WTC11 (cell line): ENCODE measurements at places on chromosomes 6 and 20.

DNA sequence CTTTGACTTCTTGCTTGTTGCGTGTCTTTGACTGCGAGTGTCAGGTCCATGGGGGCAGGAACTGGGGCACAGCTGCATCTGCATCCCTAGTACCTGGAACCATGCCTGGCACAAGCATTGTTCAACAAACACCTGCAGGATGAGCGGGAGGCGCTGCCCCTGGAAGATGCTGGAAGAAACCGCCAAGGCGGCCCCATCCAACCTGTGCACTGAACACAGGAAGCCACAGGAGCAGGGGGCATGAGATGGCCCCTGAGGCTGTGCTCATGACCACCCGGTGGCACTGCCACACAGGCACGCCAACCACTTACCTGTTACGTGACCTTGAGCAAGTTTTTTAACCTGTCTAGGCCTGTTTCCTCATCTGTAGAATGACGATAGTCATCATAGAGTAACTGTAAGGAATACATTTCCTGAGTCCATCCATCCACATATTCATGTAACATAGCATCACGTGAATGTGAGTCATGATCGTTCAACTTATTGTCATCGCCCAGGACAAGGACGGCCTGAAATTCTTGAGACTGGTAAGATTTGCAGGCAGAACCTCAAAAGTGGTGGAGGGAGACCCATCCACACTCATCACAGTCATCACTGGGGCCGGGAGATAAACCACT is 374.2 kb downstream of the PREX1 start:
- DNase-seq = no peak

DNA sequence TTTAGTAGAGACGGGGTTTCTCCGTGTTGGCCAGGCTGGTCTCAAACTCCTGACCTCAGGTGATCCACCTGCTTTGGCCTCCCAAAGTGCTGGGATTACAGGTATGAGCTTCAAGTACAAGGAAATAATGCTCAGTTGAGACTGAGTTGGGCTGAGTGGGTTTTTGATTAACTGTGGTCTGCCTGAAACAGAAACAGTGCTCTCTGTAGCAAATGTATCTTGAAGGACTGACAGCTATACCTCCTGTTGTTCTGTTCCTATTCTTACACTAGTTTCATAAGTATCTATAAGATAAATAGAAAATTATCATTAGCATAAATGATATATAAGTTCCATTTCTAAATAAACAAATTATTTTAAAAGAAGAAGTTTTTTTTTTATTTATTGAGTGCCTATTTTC is 142.8 kb upstream of the PTPRK start:
- no peak for DNase-seq

DNA sequence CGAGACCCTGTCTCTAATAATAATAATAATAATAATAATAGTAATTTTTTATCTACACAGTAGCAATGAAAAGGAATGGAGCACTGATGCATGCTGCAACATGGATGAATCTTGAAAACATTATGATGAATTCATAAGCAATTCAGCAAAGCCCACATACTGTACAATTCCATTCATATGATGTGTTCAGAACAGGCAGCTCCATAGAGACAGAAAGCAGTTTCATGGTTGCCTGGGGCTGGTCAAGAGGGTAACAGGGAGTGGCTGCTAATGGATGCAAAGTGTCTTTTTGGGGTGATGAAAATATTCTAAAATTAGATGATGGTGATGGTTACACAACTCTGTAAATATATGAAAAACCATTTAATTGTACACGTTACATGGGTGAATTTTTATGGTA is 43.6 kb downstream of the SLC24A3 start:
- DNase-seq = no peak

DNA sequence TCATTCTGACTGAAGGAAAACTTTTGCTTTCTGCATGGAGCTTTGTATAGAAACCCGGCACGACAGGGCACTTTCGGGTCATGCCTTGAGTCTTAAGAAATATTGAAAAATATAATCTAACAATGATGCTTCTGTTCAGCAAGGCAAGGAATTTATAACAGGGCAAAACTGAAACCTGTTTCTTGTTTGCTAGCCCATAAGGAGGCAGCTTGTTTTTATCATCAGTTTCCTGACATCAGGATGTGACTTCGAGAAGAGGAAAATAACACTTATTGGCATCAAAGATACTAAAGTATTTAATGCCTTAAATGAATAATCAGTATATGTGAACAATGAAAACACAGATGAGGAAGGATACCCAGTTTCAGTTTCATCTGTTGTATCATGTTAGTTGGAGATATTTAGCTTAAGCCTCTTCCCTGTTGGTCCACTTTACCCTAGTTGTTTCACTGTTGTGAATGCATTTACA is 146.5 kb downstream of the CDKAL1 start:
- DNase-seq = no peak

- peak; percentile 83 for DNase-seq
Measured at GRCh38 chr6:40545954-40546353, 41.2 kb downstream of the LRFN2 start.

DNA sequence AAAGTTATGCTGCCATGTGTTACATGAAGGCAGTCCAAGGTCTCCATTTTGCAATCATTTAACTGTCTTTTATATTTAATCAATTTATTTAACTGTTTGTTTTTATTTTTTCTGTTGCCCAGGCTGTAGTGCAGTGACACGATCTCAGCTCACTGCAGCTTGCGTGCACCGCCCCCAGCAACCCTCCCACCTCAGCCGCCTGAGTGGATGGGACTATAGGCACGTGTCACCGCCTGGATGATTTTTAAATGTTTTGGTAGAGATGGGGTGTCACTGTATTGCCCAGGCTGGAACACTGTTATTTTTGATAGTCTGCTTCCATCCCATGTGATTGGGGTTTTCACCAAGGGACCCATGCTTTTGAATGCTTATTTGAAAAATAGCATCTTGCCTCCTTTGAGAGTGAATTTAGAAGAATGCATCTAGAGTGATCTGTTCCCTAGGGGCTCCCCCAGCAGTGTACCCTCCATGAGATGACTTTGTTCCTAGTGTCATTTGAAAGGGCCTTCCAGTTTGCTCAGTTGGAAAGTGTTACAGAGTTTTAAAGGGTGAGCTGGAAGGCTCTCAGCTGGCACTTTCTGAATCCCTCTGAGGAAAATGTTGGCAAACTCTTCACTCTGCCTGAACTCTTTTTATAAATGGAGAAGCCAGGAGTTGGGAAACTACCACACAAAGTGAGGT is 143.4 kb downstream of the JARID2 start:
- DNase-seq = no peak

- no peak for DNase-seq
Measured at GRCh38 chr6:70592391-70593117, 25.8 kb downstream of the SDHAF4 start.

DNA sequence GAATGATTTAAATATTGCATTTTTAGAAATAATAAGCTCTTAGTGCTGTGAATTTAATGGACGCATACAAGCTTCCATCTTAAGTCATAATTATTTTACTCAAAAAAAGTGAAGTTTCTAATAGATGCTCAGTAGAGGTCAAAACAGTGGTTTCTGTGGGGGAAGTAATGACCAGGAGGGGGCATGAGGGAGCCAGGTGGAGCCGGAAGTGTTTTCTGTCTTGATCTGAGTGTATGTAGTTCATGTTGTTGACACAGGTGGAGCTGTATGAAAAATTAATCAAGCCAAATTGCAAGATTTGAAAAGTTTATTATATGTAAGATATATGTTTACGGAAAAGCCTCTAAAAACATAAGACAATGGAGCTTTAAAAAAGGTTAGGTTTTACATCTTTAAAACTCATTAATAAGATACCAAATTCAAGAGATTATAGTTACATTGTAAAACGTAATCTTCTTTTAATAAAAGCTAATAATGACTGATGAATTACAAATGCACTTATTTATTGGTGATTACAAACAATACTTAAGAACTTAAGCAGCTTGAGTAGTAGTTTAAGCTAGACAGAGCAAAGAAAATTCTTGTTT is 68.0 kb downstream of the PLAGL1 start:
- peak; percentile 63 for DNase-seq

GRCh38 chr6:146315381-146316174 is 228.1 kb upstream of the RAB32 start:
- no peak for DNase-seq

DNA sequence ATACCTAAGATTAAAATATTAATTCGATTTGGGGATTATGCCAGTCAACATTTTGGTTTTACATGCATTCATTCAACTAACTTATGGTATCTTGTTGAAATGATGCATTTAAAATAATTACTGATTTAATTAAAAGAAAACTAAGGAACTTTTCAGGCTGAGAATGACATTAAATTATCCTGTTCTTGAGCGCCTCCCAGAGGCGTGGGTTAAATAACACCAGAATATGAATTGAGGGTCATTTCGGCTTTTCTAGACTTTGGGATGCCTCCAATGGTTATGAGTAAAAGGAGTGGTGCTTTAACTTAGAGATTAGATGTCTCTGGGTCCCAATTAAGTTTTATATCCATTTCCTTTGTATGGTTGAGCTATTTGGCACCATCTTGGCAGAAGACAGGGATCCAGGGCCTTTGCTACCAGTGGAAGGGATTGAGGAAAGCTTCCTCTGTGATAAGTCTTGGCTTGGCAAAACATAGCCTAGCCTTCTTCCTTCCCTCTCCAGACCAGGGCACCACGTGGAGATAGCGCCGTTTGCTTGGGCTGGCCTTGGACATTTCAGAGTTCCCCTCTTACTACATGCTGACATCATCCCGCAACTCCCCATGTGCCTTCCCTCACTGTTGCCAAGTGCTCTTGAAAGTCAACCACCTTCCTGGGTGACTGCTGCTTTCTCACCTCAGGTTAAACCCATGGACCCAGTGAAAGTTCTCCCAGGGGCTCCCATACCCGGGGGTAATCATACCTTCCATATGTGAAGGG is 28.7 kb downstream of the GNAS start:
- DNase-seq = no peak

DNA sequence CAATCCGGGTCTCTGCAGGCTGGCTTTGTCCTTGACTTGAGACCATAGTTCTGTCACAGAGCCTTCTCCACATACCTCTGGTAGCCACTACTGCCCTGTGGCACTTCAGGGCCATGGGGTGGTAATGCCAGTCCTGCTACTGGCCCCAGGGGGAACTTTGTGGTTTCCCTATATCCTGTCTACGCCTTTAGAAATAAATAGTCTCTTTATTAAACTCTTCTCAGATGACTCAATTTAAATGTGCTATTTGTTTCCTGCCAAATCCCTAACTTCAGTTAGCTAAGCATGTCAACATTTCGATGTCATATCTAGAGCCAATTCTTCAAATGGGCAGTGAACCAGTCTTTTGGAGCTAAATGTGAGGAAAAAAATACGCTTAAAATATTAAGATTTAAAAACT is 60.1 kb downstream of the SEL1L2 start:
- no peak for DNase-seq

DNA sequence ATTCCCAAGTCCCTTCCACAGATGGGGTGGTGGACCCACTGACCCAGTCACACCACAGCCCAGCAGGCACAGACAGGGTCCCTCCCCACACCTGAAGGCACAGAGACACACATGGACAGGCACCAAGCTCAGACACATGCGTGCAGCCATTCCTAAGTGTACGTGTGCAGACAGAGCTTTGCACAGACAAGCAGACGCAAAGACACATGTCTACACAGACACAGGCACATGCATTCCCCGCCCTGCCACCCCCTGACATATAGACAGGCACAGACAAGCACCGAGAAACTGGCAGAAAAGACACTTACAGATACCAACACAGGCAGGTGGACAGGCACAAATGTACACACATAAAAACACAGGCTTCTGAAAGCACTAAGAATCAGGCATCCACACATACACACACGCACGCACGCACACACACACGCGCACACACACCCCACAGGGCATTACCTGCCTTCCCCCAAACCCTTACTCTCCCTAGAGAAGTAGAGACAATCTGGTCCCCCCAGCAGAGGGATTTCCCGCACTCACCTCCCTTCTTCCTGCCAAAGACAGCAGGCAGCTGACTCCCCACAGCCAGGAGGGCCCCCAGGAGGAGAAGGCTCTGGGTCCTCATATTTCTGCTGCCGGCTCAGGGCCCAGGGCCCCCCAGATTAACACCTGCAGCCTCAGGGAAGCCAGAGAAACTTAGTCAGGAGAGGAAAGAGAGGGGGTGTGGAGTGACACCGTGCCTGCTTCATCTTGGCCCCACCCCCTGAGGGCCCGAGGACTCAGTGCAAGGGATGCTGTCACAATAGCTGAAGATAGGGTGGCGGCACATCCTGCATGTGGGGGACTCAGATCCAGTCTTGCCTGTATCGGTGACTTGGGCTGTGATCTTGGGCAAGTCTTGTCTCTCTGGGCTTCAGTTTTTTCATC is at the start of gene WFDC5:
TSS of gene WFDC5 (minus strand) at position 710 of the 921 bp plus-strand sequence. CDS start at position 619, 91 bp downstream.
- no peak for DNase-seq

DNA sequence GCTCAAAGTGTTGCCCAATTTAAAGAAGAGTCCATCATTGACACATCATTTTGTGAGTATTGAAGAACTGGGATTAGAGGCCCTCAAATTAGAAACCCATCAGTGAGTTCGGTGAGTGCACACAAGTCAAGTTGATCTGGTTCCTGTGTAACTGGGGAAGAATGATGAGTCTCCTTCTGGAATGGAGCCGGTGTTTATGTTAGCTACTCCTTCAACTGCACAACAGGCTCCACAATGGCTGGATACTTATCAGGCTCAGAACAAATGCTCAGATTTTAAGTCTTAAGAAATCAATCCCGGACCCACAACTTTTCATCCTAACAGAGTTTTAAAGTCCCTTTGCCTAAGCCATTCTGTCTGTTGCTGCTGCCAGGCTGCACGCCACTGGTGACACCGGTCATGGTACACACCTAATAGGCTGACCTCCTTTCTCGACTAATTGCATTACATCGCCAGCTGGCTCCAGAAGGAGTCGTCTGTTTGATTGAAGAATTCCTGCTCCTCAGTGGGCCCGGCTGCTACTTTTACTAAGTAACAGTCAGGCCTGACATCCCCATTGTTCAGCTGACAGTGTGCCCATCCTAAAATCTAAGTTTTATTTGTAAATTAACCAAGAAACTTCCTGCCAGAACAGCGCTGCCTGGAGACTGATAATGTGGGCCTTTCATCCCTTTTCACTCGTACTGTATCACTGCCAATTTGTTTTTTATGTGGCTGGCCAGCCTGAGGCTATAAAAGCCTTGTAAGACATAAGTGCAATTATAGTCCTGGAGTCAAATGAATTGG is 130.4 kb downstream of the INSM1 start:
- DNase-seq = no peak

DNA sequence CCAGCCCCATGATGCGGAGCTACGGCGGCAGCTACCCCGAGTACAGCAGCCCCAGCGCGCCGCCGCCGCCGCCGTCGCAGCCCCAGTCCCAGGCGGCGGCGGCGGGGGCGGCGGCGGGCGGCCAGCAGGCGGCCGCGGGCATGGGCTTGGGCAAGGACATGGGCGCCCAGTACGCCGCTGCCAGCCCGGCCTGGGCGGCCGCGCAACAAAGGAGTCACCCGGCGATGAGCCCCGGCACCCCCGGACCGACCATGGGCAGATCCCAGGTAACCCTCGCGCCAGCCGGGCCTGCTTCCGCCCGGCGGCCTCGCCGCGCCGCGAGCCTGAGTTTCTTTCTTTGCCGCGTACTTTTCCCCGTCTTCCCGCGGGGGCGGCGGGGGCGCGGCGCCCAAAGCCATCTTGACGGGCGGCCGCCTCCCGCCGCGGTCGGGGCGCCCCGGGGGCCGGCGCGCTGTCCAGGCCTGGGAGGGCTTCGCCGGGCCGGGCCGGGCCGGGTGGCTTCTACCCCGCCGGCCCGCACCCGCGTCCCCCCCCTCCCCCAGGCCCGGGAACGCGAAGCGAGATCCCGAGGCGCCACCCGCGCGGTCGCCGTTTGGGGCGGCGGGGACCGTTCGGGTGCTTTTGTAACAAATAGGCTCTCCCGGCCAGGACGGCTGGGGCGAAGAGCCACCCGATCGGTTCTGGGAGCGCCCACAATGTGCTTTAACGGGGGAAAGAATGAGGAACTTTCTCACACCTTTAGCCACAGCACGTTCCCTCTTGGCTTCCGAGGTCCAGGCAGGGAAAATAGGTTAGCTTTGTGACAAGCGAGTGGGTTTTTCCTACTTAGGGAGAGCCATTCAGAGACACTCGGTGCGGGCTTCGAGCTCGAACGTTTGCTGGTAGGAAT is 2.3 kb downstream of the ARID1B start:
- peak; percentile 38 for DNase-seq
